ENCODE measurements at places on chromosomes 12 and 14. TPM values are rescaled to one million over a fixed set of nuclear protein-coding genes. Genes with fewer than 3 reads are reported as not detected.

WSCD2 gene
- 0.44 TPM for total RNA-seq

RAD9B gene
- 0.66 TPM for total RNA-seq

KRT78 gene
- total RNA-seq: not detected

ERBB3 gene
- total RNA-seq: 119 TPM

PAX9 gene
- total RNA-seq: 0.64 TPM

SERPINA3 gene
- total RNA-seq: 1,840 TPM

TAS2R13 gene
- total RNA-seq: 3.5 TPM

DNA sequence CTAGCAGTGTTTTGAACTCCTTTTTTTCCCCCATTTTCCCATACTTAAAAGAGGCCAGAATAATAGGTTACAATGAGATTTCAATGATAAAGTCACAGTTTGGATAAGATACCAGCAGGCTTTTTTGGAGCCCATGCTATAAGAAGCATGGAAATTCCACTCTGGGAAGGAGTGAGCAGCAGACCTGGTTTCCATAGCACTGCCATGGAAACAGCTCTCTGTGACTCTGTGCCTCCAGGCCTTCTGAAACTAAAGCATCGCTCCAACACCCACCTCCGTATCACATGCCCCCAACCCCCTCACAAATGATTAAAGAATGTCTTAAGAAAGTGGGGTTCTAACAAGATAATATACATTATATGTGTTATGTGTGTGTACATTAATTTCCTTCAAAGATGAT, 165.0 kb downstream of the GRIN2B start:
- DNase-seq: no peak

GRCh38 chr12:108348842-108349241, 9.7 kb upstream of the CMKLR1 start:
- DNase-seq: no peak

GRCh38 chr12:11758510-11759493, 109.3 kb downstream of the ETV6 start:
- DNase-seq: no peak

GRCh38 chr12:62618319-62618718, 151.7 kb downstream of the MON2 start:
- no peak for DNase-seq

DNA sequence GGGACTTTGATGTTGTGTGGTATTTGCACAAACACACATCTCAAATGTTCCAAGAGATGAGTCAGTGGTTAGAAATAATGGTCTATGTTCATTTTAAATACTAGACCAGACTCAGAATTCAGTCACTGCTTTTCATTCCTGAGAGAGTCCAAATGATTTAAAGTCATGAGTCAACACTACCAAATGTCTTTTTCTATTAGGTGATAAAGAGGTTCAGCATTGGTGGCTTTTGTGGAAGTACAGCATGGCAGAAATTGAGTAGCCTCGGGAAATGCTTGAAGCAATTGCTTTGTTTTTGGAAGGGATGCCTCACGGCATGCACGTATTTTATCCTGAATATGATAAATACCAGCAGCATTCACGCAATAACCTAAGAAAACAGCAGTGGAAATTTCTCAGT, 115.7 kb downstream of the DIO2 start:
- no peak for DNase-seq

GRCh38 chr12:109860977-109861376, 19.4 kb downstream of the GLTP start:
- no peak for DNase-seq

- DNase-seq: no peak
Observed at GRCh38 chr12:25014961-25015360, 66.1 kb upstream of the BCAT1 start.

DNA sequence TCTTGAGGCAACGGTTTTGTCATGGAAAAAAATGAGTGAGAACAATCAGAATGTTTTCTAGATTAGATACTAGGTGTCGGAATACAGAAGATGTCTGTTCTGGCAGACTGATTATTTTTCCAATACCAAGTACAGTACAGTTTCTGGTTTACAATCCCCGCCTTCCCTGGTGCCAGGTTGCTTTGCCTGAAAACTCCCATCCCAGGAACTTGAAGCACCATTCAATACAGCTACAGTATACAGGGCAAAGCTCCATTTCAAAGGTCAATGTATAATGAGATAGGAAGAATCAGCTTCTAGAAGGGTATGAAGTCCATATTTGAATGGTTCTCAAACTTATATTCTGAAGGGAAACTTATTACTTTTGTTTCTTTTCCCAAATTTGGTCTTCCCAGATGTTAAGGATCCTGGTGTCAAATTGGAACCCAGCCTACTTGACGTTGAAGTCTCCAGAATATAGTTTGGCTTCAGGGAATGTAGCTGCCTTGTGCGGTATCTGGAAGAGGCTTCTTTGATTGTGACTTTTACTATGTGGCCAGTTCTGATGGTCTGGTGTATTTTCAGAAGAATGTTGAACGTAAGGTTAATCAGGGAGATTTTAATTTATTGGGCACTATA, 238.0 kb upstream of the ATP2B1 start:
- no peak for DNase-seq

- no peak for DNase-seq
Observed at GRCh38 chr14:21220874-21221477, 48.3 kb downstream of the HNRNPC start.

DNA sequence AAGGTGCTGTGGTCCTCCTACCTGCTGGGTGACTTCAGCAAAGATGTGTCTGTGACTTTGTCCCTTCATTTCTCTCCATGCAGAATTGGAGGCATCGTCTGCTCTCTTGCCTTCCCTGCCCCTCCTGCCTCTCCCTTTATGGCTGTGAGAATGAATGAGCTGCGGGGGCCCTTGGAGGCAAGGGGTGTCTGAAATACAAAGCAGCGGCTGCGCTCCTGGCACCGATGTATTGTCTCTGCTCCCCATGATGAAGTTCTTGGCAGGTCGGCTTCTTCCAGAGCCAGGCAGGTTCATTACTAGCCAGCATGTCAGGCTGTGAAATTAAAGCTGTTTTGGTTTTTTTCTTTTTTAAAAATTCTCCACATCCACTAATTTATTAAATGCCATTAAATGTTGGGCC, 194.5 kb downstream of the TSPAN9 start:
- DNase-seq: no peak

GRCh38 chr12:53952871-53953734, 1.6 kb upstream of the HOXC12 start:
- no peak for DNase-seq

DNA sequence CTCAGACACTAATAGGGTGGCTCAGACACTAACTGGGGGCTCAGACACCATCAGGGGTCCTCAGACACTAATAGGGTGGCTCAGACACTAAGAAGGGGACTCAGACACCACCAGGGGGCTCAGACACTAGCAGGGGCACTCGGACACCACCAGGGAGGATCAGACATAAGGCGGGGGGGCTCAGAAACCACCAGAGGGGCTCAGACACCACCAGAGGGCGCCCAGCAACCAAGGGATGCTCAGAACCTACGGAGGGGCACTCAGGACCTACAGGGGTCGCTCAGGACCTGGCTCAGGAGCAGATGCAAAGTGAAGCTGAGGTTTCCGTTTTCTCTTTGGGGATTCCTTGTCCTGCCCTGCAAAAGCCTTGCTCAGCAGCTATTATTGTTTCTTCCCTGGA, 448.5 kb downstream of the TMEM121 start:
- DNase-seq: no peak

GRCh38 chr14:33622496-33622895, 328.4 kb downstream of the EGLN3 start:
- DNase-seq: no peak

DNA sequence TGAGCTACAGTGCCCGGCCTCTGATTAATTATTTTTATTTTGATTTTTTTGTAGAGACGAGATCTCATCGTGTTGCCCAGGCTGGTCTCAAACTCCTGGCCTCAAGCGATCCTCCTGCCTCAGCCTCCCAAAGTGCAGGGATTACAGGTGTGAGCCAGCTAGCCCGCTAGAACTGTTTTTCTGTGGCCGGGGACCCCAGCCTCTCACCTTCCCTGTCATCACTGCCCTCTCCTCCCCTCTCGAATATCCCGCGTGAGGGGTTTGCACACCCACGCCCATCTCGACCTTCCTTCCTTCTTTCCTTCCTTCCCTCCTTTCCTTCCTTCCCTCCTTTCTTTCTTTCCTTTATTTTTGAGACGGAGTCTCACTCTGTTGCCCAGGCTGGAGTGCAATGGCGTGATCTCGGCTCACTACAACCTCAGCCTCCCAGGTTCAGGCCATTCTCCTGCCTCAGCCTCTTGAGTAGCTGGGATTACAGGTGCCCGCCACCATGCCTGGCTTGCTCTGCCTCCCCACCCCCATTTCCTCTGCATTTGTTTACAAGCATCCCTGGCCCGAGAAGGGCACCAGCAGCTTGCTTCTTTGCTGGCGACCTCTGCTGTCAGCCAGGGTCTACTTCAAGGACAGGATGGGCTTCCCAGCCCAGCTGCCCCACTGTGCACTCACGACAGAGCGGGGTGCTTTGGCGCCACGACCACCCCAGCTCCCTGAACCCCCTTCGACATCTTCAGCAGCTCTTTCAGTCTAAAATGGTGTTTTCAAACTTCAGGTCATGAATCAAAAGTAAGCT, 4.3 kb upstream of the TRAF3 start:
- DNase-seq: no peak

GRCh38 chr14:94113908-94114588, 3.5 kb downstream of the IFI27 start:
- no peak for DNase-seq

DNA sequence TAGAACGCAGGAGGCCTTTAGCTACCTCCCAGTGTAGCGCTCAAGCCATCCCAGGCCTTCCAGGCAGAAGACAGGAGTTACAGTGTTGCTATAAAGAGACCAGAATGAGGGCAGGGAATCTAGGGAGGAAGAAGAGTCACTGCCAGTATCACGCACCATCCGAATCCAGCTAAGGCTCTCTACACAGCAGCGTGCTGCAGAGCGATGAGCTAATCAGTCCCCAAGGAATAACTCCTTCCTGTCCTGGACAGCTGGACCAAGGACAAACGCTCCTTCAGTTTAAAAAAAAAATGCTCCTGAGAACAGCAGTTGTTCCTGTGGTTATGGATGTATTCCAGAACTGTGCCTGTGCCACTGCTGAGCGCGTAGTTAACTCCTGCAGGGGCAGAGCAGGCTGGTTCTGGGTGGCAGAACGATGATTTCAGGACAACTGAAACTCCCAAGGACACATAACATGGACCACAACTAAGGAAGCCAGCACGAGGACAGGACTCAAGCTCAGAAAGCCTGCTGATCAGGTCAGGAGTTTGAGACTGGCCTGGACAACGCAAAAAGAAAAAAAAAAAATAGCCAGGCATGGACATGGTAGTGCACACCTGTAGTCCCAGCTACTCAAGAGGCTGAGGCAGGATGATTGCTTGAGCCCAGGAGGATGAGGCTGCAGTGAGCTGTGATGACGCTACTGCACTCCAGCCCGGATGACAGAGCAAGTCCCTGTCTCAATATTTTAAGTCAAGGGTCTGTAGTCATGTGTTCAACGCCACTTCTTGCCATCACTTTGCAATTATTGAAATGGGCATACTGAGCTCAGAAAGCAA, 2.6 kb downstream of the IFFO1 start:
- no peak for DNase-seq

Data from breast epithelium (tissue), 4 donors.